ENCODE measurements at places on chromosomes 12 and 14. TPM values are rescaled to one million over a fixed set of nuclear protein-coding genes. Genes with fewer than 3 reads are reported as not detected.
A peak's percentile ranks its signal among the peaks of the same experiment; 100 is the strongest.

DPF3 gene
- 2.1 TPM for total RNA-seq

FITM1 gene
- total RNA-seq, result not detected

CLEC1B gene
- total RNA-seq, result not detected

SOAT2 gene
- total RNA-seq, result not detected

DNA sequence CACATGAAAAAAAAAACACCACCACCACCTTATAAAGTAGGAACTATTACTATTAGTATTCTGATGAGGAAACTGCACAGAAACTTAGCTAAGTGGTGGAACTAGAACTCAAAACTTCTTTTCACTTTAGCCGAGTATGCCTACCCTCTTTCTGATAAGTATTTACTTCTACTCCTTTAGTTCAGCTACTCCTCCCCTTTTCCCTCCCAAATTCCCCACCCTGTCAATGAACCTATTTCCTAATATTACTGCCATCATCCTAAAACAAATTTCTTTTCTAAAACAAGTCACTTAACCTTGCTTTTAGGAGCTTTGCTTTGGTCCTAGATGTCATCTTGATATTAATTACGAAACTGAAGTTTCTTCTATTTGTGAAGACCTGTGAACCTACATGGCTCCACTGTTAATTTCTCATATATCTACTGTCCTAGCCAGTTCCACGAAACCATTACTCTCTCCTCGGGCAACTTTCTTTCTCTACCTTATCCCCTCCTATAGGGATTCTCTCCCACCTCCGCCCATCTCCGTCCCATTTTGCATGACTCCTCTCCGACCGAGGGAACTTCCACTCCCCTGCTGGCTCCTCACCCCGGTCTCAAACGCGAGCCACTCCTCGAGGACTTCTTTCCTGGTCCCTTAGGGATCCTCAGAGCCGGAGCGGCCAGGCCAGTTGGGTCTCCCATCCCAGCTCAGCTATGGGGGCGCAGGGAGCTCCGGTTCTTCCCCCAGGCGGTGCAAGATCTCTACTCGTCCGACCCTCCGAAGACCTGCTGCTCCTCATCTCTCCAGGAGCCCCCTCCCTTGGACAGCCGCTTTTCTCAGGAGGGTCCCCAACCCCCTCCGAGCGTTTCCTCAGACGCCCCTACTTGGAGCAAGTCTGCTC, 1.1 kb downstream of the NUMB start:
- no peaks in the 10 kb centered on the region for H3K27me3 ChIP-seq
- peaks cover 4% of the 10 kb centered on the region for H3K36me3 ChIP-seq
- peak; percentile 61 for DNase-seq

- H3K27ac ChIP-seq, result no peak overlapping the region
- no peak overlapping the region for H3K4me3 ChIP-seq
- no peaks in the 10 kb centered on the region for H3K36me3 ChIP-seq
- no peaks in the 10 kb centered on the region for H3K27me3 ChIP-seq
Observed at GRCh38 chr12:128467882-128468281, 200.9 kb downstream of the TMEM132C start.

GRCh38 chr12:106249411-106250135, 1.8 kb upstream of the CKAP4 start:
- H3K4me1 ChIP-seq, result peaks cover 18% of the 10 kb centered on the region
- peak overlapping the region; percentile 7 for H3K27ac ChIP-seq
- peak overlapping the region; percentile 76 for H3K4me3 ChIP-seq

DNA sequence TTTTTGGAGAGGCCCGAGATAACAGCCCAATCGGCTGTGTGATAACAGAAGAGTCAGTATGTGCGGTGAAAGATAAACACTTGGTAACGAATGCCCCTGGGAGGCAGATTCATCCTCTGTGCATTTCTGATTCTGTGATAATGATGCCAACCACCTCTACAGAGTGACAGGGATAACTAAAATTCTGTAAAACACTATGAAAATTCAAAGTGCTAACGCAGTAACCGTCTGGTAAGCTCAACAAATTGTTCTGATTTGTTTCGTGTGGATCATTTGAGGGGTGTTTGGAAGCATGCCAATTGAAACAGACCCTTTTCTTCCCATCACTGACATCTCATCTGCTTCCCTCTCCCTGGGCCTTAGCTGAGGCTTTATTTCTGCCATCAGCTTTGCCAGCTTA, 76.3 kb downstream of the ESR2 start:
- no peak for DNase-seq
- H3K27me3 ChIP-seq, result no peaks in the 10 kb centered on the region
- H3K4me3 ChIP-seq, result no peak overlapping the region
- no peak overlapping the region for H3K27ac ChIP-seq
- H3K36me3 ChIP-seq, result peaks cover 98% of the 10 kb centered on the region

- H3K27me3 ChIP-seq, result no peaks in the 10 kb centered on the region
- no peaks in the 10 kb centered on the region for H3K4me1 ChIP-seq
- H3K27ac ChIP-seq, result no peak overlapping the region
- no peak for DNase-seq
Observed at GRCh38 chr12:103778781-103779180, 62.3 kb downstream of the NT5DC3 start.

GRCh38 chr12:77575376-77575919, 255.2 kb upstream of the NAV3 start:
- no peaks in the 10 kb centered on the region for H3K36me3 ChIP-seq
- no peaks in the 10 kb centered on the region for H3K27me3 ChIP-seq
- no peak overlapping the region for H3K27ac ChIP-seq
- H3K4me1 ChIP-seq, result no peaks in the 10 kb centered on the region

- H3K36me3 ChIP-seq, result peaks cover 72% of the 10 kb centered on the region
- no peaks in the 10 kb centered on the region for H3K27me3 ChIP-seq
- DNase-seq, result no peak
- peaks cover 15% of the 10 kb centered on the region for H3K4me1 ChIP-seq
Observed at GRCh38 chr12:57491393-57492280, 3.8 kb downstream of the MARS1 start.
